ENCODE measurements at places on chromosomes 5 and 9.

DNA sequence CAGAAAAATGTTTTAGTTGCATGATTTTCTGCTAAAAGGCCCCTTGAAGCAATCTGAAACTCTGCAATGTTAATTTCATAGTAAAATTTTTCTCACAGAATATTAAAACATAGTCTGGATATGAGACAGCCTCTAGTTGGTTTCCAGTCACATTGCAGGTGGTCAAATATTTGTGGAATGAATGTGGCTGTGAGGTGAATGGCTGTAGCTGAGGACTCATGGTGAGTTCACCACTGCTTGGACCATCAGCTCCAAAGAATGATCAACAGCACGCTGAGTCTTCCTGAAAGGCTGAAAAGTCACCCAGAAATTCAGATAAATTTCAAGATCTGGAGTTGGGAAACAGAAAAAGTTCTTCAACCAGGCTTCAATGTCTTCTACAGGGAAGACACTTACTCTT lies 79.8 kb downstream of the MAT2B start:
- DNase-seq, result no peak

DNA sequence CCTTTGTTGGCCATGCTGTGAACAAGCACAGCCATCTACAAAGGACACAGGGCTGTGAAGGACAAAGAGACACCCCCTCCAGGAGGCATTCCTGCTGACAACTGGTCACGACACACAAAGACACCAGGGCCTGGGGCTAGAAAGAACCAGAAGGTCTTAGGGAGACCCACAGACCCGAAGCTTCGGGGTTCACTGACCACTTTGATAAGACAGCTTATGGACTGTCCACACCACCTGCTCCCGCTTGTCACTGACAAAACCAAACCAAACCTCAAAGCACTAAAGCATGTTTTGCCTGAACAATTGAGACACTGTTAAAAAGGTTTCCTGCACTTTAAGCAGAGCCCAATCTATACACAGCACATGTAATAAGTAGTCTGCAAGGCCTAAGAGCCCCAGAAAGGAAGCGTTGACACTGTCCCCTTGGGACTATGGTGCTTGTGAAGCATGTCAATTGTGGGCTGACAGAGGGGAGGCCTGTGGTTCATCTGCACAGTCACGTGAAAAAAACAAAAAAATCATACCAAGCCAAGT lies 185.0 kb downstream of the GAPVD1 start:
- no peak for DNase-seq

DNA sequence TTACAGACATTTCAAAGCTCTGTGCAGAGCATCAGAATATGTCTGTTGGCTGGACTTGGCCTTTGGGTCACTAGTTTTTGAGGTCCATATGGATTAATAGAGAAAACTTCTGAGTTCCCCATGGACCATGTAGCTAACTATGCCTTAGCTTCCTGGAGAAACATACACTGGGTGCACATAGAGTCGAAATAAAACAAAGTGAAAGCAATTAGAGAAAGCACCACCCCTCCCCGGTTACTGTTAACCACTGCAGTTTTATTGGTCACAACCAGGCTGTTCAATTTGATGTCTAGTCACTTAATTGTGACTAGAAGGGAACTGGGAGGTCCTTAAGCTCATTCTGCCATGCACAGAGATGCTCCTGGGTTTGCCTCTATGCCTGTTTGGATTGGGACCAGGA lies 4.2 kb downstream of the FAM240B start:
- DNase-seq, result no peak

- DNase-seq, result no peak
Observed at GRCh38 chr9:105128908-105129600, 115.4 kb upstream of the SLC44A1 start.

DNA sequence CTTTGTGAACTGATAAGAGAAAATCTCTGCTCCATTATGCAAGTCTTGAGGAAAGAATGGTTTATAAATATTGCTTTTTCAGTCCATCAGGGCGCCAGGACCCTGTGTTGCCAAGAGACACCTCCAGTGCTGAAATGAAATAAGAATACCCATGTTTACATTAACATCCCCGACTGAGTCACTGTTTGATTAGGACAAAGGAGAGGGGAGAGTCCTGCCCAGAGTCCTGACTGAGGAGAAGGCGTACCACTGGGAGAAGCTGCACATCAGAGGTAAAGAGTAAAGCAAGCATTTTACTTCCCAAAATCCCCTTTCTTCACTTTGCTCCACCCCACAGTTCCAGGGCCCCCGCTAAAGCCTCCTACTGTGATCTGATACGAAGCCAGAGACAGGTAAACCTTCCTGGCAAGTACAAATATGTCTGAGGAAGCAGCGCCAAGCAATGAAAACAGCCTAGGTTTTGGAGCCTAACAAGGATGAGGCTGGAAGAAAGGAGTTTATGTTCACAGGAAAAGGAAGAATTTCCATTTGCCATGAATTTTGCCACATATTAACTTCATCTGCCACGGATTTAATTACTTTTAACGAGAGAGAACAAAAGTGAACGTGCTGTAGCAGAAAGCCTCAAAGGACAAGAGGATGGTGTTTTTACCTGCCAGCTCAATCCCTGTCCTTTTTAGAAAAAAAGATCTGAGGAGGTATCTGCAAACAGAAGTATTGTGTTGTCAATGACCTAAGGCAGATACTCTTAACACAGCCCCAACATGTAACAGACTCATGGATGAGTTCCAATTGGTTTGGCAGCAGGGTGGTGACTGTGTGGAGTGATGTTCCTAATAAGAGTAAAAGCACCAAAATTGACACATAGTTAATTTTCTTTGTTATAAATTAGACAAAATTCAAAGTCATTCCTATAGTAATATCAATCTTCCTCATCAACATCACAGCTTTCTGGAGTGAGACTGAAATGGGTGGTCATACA lies 209.4 kb upstream of the TLE4 start:
- no peak for DNase-seq

- DNase-seq, result no peak
Observed at GRCh38 chr5:163366757-163367156, 70.6 kb upstream of the CCNG1 start.

DNA sequence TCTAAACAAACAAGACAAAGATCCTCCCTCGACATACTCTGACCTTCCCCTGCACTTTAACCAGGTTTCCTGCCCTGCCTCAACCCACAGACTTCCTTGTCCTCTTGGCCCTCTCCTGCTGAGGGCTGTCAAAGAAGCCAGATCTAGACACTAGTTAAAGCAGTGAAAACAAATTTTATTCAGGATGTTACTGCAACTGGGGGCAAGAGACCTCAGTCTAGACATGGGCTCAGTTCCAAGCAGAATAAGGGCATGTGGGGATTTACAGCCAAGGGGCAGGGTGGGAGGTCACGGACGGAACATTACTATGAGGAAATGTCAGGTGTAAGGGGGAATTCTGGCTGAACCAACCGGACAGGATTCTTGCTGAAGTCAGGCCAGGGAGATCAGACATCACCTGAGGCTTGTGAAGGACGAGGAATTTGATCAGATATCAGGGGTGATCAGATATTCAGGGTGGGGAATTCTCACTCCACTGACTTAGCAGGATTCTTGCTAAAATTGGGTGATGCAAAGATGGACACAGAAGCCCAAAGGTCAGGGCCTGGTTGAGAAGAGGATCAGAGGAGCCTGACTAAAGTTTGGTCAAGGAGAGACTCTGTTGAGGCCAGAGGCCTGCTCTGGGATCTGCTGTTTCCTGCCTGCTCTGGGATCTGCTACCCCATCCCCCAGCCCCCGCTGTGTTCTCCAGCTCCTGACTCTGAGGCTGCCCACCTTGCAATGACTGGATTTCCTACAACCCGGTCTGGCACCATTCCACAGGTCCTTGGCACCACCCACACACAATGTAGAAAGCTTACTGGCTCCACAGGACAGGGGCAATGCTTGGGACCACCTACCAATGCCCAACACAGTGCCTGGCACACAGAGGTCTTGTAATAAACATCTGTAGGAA lies 21.5 kb downstream of the GABBR2 start:
- no peak for DNase-seq

GRCh38 chr9:129471201-129472019 lies 149.5 kb downstream of the C9orf50 start:
- no peak for DNase-seq

- no peak for DNase-seq
Observed at GRCh38 chr9:506281-506680, 291.6 kb downstream of the DOCK8 start.

DNA sequence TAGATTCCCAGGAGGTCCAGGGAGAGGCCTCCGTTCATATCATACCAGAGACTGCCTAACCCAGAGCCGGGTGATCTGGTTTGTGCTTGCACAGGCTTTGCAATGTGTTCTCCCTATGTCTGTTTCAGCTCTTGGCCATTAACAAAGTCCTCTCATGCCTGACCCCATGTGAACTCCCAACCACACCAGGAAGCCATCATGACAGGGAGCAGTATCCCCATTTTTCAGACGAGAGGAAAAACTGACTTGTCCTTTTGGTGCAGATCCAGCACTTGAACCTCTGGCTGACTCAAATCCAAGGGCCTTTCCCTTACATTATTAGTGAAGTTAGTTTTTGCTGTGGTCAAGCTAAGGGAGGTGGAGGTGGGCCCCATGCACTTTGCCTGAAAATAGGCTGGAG lies 58.4 kb downstream of the TEX10 start:
- DNase-seq, result no peak

GRCh38 chr9:109919736-109920408 lies 139.9 kb downstream of the PALM2AKAP2 start:
- no peak for DNase-seq

- DNase-seq, result no peak
Observed at GRCh38 chr9:37746448-37747270, 6.9 kb upstream of the TRMT10B start.

DNA sequence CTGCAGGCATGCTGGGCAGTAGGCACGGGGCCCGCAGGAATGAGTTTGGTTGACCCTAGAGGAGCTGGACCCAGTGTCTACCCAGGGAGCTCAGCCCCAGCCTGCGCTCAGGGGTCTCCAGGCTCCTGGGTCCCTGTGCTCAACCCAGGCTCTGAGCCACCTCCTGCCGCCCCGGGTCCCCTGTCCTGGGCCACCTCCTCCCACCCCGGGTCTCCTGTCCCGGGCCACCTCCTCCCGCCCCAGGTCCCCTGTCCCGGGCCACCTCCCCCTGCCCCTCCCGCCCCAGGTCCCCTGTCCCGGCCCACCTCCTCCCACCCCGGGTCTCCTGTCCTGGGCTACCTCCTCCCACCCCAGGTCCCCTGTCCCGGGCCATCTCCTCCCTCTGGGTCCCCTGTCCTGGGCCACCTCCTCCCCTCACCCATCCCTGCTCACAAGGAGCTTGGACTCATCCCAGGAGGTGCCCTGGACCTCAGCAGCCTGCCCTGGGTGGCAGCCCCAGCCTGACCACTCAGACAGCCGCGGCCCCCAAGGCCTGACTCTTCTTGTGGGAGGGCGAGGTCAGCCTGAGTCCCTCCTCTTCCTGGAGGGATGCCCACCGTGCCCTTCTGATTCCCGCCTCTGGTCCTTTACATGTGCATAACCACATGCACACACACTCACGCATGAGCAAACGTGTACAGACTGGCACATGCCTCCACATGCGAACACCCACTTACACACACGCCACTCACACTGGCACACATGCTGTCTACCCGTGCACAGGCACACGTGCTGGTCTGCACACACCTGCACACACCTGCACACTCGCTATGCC lies 2.4 kb downstream of the LCN12 start:
- DNase-seq, result no peak
